Small intestine (tissue), 16 donors: ENCODE measurements at places on chromosomes 13 and 19.

GRCh38 chr19:18044825-18045304, 36.9 kb downstream of the ARRDC2 start:
- peak; percentile 86 for DNase-seq

- DNase-seq = peak; percentile 75
Observed at GRCh38 chr19:7292950-7293761, 1.1 kb downstream of the INSR start.

DNA sequence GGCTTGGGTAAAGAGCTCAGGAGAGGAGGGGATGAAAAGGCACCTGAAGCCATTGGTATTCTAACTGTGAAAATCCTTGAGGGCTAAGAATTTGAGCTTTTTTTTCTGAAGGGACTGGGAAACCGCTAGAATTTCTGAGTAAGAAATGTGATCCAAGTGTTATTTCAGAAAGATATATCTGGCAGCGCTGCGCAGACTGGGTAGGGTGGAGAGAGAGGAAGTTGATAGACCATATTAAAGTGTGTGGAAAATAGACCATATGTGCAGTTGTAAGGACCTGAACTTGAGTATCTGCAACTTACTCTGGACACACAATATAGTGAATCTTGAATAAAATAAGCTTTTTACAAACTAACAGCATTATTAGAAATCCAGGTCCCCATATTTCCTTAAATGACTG, 427.4 kb downstream of the NDFIP2 start:
- DNase-seq = no peak

GRCh38 chr13:113401452-113402415, 37.8 kb upstream of the GRTP1 start:
- no peak for DNase-seq

DNA sequence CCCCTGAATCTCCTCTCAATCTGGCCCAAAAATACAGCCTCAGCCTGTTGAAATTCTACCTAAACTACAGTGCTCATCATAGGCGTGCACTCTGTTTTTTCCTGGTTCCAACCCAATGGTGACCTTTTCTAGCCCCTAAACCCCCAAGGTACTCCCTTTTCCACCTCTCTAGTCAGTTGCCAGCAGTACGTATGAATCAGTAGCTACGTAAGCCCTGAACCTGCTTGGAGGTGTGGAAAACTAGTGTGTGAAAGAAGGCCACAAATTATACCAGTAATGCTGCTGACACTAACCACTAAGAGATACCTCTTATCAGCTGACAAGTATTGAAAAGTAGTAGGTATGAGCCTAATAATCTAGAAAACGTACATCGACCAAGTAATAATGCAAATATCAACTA, 60.9 kb downstream of the FOXO1 start:
- DNase-seq = no peak

- DNase-seq = no peak
Observed at GRCh38 chr19:44720945-44721344, 22.0 kb downstream of the CEACAM16 start.
